ENCODE measurements at places on chromosomes 7 and 10.

- no peak for DNase-seq
These were observed 87.9 kb upstream of the PDE1C start for GRCh38 chr7:32158076-32158475.

- no peak for DNase-seq
These were observed 16.7 kb upstream of the SYPL1 start for GRCh38 chr7:106128836-106129235.

- DNase-seq: no peak
These were observed 35.3 kb downstream of the SAMD8 start for GRCh38 chr10:75146780-75147179.

DNA sequence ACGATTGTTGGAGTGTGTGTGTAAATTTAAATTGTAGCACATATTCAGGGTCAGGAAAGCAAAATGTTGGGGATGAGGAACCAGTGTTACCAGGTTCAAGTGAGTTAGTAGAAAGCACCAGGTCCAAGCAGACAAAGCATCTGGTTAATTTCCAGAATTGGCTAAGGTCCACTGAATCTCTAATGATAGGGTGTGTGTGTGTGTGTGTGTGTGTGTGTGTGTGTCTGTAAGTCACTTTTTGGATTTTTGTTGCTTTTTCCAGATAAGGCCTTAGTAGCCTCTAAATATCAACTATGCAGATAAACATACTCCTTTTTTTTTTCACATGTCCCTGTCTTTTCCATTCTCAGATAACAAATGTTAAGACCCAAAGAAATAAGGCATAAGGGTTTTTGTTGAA, 36.6 kb upstream of the FMC1 start:
- no peak for DNase-seq

DNA sequence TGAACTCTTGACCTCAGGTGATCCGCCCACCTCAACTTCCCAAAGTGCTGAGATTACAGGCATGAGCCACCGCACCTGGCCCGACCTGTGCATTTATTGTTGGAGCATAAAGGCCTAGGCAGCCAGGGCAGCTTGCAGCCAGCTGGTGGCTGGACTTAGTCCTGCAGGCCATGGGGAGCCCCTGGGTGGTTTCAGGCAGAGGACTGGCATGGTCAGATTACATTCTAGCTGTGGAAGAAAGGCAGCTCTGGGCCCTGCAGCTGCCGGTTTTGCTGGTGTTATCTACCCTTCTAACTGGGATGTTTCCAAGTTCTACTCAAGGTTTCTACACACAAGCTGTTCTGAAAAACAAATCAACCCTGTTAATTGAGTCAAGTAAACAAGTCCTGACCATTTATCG, 22.7 kb upstream of the MKRN1 start:
- no peak for DNase-seq

- DNase-seq: no peak
These were observed 630.1 kb downstream of the CALN1 start for GRCh38 chr7:71782051-71782450.

DNA sequence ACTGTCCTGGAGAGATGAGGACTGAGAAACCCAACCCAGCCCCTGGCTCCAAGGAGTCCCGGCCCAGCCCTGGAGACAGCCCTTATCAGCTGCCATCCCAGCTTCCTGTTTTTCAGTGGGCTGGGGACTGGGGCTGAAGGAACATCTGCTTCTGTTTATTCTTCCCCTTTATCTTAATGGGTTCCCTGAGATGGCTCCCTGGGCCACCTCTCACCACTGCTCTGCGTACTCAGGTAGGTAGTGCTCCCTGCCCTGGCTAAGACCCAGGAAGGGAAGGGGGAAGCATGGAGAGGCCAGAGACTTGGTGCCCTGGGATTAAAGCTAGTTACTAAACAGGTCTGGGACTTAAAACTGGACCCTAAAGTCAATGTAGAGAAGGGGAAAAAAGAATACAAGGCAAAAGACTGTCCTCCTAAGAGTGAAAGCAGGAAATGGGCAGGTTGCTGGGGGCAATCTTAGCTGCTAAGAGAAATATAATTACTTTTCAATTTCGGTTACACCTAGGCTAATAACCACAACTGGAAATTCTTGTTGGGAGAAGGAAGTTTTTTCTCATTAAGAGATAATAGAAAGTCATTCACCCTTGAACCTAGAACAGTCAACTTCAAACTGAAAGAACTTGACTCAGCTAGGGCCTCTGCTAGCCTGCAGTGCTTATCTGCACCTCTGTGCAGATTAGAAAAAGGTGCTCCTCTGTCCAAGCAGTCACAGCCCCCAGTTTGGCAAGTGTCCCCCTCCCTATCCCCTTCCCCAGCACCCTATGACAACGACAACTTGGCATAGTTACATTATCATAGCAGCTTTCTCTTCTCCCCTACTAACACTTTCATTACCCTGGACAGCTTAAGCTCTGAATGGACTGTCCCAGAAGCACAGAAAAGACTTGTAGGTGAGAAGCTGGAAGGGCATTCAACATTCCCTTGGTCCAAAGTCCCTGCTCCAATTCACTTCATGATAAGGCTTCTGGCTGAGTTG, 65.6 kb upstream of the KDM7A start:
- DNase-seq: no peak

DNA sequence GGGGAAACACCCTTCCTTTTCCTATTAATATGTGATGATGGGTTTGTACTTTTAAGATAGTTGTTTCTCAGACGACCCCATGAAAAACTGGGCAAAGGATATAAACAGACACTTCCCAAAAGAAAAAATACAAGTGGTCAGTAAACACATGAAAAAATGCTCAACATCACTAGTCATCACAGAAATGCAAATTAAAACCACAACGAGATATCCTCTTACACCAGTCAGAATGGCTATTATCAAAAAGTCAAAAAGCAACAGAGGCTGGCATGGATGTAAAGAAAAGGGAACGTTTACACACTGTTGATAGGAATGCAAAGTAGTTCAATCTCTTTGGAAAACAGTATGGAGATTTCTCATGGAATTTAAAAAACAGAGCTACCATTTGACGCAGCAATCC, 111.4 kb upstream of the ZEB1 start:
- no peak for DNase-seq

DNA sequence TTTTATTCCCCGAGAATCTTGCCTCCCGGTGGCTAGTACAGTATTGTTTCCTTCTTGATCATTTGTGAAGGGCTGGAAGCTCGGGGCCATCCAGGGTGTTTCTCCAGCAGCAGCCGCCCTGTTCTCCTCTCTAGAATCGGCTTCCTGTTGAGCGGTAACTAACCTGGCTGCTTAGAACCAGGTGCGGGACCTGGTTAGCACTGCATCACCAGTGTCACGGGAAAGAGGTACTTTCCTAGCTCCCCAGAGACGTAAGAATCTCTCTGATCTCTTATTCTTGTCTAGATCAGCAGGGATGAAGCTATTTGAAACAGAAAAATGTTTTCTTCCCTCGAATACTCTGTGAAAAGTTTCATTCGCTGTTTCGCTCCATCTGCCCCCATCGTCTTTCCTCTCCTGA, 239.2 kb downstream of the CELF2 start:
- no peak for DNase-seq

DNA sequence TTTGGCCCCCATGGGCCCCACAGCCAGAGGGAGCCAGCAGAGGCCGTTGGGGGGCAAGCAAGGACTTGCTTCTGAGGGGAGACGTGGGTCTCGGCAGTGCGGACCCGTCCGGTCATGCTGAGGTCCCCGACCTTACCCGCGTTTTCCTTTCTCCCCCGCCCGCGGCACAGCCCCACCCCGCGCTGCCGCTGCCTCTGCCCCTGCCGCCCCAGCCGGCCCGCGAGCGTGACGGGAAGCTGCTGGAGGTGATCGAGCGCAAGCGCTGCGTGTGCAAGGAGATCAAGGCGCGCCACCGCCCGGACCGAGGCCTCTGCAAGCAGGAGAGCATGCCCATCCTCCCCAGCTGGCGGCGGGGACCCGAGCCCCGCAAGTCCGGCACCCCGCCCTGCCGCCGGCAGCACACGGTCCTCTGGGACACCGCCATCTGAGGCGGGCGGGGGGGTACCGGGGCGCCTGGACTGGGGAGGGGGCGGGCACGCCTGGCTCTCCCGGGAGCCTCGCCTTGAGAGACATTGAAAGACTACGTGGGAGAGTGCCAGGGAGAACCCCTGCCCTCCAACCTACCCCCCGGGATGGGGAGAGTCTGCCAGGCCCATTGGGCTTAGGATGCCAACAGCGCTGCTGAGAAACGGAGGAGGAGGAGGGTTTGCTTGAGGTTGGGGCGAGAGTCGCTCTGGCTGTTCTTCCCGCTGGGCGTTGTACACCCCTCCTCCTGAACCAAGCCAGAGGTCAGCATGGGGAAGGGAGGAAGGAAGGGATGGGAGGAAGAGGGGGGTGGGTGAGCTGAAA, 9.9 kb downstream of the NYAP1 start:
- DNase-seq: peak; percentile 54

DNA sequence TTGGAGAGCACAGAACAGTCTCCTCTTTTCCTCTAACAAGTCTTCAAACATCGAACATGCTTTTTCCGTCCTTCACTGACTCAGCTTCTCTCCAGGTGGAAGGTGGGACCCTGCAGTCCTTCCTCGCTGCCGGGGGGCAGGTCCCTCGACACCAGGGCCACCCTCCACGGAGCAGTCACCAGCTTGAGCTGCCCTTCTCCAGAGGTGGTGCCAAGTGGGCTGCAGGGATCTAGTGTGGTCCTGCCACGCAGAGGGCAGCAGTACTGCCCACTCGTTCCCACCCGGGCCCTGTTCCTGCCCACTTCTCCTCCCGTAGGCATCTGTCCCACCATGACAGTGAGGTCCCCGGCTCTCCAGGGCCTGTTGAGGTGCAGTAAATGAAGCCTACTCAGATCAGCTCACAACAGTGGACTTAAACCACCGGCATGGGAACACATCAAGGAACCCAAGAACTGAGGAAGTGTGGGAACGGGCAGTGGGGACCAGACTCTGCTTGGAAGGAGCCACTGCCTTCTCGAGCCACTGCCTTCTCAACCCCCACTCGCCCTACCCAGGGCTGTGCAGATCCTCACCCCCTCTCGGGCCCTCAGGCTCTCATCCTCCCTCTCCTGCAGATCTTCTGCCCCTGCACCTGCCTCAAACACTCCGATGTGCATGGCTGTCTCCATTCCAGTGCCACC, 153.9 kb downstream of the OAT start:
- no peak for DNase-seq

GRCh38 chr7:22784346-22784745, 38.3 kb downstream of the TOMM7 start:
- no peak for DNase-seq

DNA sequence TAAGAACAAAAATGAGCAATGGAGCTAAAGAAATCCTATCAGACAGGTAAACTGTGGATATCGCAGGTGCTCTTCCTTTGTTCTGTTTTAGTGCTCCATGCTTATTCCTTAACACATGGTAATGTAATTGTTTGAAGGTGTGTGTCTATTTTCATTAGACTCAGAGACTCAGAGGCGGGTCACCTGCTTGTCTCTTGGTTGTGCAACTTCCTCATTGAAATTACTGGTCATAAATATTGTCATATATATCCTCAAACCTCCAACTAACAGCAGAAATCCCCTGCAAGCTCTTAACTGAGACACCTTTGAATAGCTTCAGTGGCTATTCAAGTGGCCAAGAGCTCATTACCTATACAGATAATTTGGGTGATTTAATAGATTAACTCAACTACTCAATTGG, 177.2 kb downstream of the PTN start:
- no peak for DNase-seq

DNA sequence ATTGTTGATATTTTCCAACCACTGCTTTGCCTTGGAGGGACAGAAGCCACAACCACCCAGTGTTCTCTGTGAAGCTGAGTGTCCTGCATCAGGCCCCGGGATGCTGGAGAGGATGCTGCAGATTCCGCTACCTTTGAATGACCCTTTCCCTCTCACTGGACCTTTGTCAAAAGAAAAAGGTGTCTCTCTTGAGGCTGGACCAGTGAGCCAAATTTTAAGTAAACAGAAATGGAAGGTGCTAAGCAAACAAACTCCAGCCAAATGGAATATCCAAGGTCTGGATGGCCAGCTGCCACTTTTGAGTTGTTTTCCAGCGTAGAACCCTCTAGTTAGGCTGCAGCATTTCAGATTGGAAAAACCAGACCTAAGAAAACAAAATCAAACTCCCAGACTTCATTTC, 145.5 kb downstream of the TRIL start:
- no peak for DNase-seq

DNA sequence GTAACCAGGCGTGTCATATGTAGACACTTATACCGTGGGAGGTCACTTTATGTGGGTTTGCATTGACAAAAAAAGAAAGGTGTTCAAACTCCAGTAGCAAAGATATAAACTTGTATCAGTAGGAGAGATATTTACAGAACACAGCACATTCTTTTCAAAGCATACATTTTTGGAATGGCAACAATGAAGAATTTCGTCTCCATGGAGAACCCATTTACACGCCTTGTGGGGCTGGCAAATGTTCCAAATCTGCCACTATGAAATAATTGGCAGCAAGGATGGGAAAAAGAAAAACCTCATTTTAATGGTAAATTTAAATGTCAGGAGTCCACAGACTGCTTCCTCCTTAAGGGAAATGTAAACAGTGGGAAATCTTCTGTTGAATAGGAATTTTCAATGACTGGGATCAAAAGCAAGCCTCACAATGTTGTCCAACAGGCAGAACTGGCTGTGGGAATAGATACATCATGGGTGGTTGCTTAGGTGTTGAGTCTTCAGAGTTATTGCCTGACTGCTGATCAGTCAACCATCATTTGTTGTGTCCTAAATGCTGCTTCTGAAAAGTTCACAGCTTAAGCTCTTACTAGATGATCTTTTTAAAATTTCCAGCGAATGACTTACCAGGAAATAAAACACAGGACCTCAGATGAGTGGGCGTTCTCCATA, 256.6 kb upstream of the SEMA3C start:
- DNase-seq: no peak

- no peak for DNase-seq
These were observed 73.4 kb downstream of the VIPR2 start for GRCh38 chr7:159071260-159071659.

- DNase-seq: no peak
These were observed 38.0 kb downstream of the UBE3C start for GRCh38 chr7:157176771-157177170.

DNA sequence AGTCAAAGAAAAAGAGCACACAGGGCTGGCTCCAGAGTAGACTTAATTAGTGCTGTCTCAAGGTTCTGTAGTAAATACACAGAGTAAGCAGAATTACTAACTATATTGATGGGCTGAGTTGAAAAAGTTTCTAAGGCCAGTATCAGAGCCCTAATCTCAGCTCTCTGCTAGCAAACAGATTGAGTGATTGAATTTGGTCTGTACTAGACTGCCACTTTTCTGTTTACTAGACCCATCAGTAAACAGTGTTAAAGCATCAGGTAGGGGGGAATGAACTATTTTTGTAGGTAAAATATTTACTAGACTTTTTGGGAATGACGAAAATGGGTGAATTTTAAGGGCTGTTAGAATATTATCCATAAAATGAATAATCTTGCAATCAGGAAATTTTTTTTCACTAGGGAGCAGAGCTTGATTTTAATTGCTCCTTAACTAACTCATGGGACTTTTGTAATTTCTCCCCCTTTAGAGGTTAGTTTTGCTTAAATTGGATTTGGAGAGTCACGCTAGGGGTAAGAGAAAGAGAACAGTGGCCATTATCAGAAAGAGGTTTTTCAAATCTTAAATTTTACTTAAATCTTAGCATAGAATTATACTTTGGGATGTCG, 37.3 kb upstream of the RASGEF1A start:
- DNase-seq: no peak

Data from stimulated activated CD4-positive, alpha-beta T cell treated with anti-CD3 and anti-CD28 coated beads, Interleukin-12 subunit alpha, Interleukin-12 subunit beta, amount 100 ng/mL, for 48 hours (primary cell).